ENCODE measurements at places on chromosomes 16 and 17.

GRCh38 chr17:74749279-74750038 is 1.0 kb downstream of the NHERF1 start:
- DNase-seq = no peak

GRCh38 chr16:56600398-56600999 is 7.9 kb upstream of the MT2A start:
- DNase-seq = peak; percentile 54

GRCh38 chr16:85500220-85500619 is 112.9 kb upstream of the GSE1 start:
- DNase-seq = no peak

GRCh38 chr17:30279156-30279555 is 12.6 kb downstream of the BLMH start:
- no peak for DNase-seq

GRCh38 chr17:6534846-6535514 is 21.4 kb downstream of the PITPNM3 start:
- DNase-seq = no peak

DNA sequence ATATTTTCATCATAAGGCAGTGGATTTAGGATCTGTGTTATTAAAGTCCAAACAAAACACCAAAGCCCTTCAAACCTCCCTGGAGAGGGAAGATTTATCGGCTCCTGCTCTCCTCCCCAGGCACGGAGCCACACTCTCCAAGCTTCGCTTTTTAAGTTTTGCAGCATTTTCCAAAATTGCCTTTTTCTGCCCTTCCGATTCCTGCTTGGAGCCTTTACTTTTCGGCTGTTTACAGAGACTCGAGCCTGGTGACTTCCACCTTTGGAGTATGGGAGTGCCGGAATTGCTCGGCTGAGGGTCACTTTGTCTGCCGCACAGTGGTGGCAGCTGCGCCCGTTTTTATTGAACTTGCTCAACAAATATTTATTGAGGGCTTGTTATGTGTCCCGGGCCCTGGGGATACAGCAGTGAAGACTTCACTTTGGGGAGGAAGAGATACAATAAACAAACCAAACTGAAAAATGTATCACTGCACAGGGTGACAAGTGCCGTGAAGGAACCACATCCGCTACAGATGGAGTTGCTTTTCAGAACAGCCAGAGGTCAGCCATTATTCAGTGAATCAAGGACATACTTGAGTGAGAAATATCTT is 185.5 kb downstream of the NTN1 start:
- no peak for DNase-seq

Measured in NCI-H1105 treated with DMSO at 0.1 percent for 48 hours (cell line).